Activated gamma-delta T cell treated with Interleukin-2 at 50 U/mL for 16 hours (primary cell): ENCODE measurements at places on chromosomes 4 and X.

DNA sequence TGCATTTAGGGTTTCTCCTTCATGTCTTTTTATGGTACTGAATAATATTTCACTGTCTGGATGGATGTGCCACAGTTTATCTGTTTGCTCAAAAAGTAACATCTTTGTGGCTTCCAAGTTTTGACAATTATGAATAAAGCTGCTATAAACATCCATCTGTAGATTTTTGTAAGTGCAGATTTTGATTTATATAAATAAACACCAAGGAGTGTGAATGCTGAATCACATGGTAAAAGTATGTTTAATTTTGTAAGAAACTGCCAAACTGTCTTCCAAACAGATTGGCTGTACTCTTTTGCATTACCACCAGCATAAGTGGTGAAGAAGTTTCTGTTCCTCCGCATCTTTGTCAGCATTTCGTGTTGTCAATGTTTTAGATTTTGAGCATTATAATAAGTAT is 158.7 kb upstream of the GIMD1 start:
- no peak for DNase-seq

- DNase-seq, result no peak
These were observed 7.0 kb downstream of the PCDH10 start for GRCh38 chr4:133156096-133156495.

- DNase-seq, result no peak
These were observed 632.4 kb upstream of the BOD1L1 start for GRCh38 chr4:14259936-14260335.

- DNase-seq, result no peak
These were observed 58.9 kb upstream of the NXF3 start for GRCh38 chrX:103151799-103152198.

GRCh38 chr4:6498511-6499237 is 26.3 kb upstream of the PPP2R2C start:
- no peak for DNase-seq

DNA sequence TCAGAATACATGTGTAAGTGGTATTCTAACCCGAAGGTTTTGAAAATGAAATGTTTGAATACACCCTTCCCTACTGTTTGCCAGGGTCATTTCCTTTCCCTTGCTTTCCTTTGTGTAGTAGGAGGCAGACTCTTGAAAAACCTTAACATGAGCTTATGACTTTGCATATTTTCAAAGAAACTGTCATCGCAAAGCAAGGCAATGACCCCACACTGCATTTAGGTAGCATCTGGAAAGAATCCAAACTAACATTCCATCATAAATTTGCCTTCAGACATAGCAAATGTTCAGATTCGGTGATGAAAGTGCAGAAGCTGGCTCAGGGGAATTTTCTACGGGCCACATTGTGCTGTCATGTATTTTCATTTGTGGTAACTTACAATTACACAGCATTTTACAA is 32.3 kb downstream of the SH2D1A start:
- DNase-seq, result no peak

DNA sequence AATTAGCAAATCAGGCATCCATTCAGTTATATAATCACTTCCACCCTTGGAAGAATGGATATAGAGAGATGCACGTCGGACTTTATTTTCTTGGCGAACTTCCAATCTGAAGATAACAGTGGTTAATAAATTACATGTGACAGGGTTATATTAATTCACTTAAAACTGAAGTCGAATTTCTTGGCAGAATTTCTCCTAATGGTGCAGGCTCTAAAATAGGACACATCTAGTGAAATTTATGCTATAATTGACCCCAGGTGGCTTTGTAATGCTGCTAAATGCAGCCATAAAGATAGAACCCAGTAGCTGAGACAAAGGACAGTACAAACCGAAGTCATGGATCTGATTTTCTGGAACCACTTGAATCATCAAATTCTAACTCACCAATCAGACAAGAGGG is 20.8 kb upstream of the SLC10A4 start:
- no peak for DNase-seq

GRCh38 chr4:79082997-79083396 is 143.8 kb upstream of the PAQR3 start:
- no peak for DNase-seq

- no peak for DNase-seq
These were observed 118.8 kb downstream of the CHRNA9 start for GRCh38 chr4:40453912-40454311.

DNA sequence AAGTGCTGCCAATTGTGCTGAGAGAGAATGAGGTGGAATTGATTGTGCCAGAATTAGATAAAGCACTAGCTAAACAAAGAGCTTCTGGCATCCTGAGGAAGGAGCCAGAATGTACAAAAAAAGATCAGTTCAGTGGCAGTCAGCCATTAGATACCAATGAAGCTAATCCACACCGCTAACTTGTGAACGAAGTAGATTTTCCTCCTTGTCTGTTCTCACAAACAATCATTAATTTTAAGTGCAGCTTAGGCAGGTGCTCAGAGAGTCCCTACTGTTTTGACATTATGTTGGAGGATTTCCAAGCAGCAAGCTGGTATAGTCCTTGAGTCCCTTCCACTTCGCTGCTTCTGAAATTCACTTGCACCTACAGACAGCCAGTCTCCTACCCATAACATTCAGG is 617.4 kb downstream of the CENPC start:
- DNase-seq, result no peak

GRCh38 chr4:163679189-163679588 is 184.7 kb downstream of the TMA16 start:
- DNase-seq, result no peak

GRCh38 chr4:183621875-183622274 is 37.1 kb downstream of the RWDD4 start:
- DNase-seq, result no peak

DNA sequence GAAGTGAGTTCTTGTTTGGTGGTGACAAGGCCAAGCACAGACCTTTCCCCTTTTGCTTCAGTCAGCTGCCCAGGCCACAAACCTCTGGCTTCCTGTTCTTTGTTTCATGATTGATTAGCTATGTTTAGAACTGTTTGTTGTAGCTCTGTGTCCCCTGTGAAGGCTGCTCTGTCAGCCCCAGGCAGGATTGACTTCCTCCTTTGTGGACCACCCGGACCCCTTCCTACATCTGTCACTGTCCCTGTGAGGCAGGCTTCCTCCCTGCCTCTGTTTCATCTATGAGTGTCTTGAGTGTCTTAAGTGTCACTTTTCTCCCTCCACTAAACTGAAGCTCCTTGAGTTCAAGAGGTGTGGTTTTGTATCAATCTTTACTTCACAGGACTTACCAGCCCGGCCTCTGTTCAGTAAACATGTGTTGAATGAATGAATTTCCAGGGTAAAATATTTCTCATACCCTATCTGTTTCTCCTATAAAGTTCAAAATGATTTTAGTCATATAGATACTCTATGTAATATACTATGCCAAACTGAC is 83.5 kb downstream of the ZNF674 start:
- DNase-seq, result no peak

DNA sequence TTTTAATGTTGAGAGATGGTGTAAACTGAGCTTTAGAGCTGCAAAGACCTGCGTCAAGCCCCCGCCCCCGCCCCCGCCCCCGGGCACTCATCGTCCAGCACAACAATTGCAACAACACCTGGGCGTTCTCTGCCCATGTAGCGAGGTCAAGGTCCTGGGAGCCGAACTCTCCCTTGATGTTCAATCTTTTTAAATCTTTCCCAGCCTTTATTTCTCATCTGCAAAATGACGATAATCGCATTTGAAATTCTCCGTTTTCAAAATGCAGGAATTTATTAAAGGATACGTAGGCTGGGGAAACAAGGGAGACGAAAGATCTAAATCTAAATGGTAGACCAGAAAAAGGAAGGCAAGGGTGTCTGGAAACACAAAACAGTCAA is 648 bp upstream of the MSMO1 start:
- no peak for DNase-seq

GRCh38 chrX:149570668-149571067 is 16.6 kb downstream of the MAGEA9B start:
- no peak for DNase-seq

DNA sequence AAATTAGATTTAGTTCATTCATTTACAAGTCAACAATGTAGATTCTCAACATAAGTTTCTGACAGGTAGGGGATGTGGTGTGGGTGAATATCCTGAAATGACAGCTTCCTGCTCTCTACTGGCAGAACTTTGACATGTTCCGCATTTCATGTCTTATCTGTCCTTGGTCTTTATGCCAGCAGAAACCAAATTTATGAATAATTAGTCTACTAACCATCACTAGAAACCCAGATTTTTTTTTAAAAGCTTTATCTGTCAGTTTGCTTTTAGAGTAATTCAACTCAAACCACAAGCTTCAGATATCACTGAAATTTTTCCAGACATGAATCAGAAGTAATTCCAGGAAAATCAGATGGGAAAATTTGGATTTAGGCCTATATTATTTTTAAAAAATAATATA is 17.9 kb downstream of the COQ2 start:
- DNase-seq, result no peak

DNA sequence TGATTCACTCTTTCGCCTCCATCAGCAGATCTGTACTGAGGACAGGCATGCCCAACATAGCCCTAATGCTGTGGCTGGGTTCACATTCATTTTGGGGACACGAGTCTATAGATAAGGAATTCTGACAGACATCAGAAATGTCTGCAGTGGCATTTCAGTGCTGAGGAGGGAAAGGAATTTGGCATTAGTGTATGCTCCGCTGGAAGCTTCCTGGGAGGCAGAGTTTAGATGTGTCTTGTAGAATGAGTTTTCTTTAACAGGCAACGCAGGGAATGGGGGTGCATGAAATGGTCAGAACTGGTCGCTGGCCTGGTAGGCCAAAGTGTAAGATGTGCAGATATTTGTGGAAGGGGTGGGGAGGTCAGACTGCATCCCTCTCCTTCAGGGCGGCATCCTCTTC is 43.5 kb upstream of the ZNF518B start:
- no peak for DNase-seq

DNA sequence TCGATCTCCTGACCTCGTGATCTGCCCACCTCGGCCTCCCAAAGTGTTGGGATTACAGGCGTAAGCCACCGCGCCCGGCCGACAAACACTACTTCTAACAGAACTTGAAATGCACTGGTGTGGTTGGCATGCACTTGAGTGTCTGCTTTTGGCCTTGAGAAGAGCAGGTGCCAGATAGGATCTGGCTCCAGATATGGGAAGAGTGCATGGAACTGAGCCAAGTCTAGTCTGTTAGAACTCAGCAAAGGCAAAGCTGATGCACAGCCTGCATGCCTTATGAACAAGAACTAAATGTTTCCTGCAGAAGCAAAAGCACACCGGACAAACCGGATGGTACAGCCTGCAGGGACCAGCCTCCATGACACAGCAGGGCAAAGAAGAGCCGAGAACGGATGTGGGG is 35.1 kb upstream of the TBL1X start:
- DNase-seq, result no peak

DNA sequence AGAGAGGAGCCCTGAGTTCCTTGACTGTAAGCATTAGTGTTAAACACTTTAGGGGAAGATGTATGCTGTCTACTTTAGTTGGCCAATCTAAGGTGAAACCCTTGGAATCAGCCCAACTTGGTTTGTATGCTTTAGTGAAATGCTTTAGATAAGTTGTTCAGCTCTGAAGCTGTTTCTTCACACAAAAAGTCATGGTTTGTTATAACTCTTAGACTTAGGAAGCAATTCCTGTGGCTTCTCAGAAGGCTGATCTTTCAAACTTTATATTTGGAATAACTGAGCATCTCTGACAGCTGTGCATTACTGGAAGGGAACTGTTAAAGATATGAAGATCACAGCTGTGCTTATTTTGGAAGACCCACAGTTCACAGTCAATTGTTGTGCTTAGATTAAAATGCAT is 714.1 kb downstream of the FAT4 start:
- DNase-seq, result no peak

DNA sequence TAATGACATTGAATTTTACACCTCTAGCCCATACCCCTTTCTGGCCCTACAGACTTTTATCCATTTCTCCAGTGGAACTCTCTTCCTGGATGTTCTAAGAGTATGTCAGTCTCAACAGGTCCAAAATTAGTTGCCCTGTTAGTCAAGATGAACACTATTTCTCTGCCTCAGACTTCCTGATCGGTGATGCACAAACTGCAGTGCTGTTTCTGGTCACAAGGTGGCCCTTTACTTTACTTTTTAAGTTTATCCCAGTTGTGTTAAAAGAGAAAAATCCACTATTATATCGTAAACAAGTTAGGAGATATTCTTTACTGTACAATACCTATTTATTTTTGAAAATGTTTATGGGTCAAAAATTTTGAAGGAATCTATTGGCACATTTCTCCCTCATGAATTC is 13.1 kb downstream of the TCEAL7 start:
- peak; percentile 12 for DNase-seq

DNA sequence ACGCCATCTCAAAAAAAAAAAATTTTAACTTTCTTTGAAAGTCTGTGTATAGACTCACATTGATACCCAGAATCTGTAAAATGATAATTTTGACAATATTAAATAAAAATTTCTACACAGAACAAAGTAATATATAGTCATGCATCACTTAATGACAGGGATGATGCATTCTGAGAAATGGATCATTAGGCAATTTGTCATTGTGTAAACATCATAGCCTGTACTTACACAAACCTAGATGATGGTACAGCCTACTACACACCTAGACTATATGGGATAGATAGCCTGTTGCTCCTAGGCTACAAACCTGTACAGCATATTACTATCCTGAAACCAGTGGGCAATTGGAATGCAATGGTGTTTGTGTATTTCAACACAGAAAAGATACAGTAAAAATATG is 107.7 kb downstream of the BLTP1 start:
- DNase-seq, result no peak

GRCh38 chr4:155568641-155569220 is 97.9 kb upstream of the GUCY1A1 start:
- DNase-seq, result no peak

DNA sequence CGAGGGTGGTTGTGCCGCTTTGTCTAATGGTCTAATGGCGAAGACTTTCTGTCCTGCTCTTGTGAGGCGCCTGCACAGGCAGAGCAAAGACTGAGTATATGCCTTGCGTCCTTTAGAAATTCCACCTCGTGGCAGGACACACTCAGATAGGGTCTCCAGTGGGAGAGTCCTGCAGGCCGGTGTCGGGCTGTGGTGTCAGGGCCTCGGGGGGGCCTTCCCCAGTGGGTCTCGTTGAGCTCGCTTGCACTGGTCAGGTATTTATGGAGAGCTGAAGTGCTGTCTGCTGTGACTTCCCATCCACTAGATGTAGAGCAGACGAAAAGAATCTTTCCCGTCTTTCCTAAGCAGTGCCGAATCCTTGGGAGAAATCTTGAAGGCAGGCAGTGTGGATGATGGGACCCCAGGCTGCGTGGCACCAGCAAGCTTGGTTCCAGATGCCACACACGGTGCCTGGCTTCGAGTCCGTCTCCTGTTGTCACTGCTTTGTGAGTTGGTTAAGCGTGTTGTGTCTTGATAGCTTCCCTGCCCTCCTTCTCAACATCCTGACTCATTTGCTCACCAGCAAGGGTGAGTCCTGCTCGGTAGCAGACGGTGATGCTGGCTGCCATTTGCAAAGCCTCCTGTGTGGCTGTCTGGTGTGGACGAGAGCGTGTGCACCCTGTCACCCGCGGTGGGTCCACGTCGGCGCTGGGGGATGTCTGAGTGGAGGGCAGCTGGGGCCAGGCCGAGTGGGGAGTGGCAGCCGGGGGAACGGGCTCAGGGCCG is 20.5 kb downstream of the MAEA start:
- no peak for DNase-seq

GRCh38 chrX:71224098-71224708 is 1.2 kb downstream of the GJB1 start:
- no peak for DNase-seq
